ENCODE measurements at places on chromosomes 5 and 9.

GRCh38 chr5:139710319-139711066, 62.3 kb downstream of the CXXC5 start:
- DNase-seq: peak; percentile 75

- no peak for DNase-seq
Measured at GRCh38 chr5:143124593-143124992, 278.9 kb downstream of the NR3C1 start.

DNA sequence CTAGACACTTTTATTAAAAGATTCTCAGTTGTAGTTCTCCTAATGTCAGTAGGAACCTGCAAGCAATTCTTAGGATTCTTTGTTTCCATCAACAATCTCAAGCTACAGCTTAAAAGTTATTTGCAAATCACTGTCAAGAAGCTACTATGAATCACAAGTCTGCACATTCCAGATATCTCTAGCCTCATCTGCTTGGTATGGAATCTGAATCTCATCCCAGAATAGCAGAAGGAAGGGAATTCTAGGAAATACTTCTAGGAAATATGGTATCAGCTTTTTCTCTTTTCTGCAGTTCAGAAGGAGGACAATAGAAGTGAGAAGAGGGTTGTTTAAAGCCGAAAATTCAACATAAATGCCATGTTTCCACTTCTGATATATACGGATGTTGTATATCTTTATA, 792.2 kb upstream of the CDH9 start:
- DNase-seq: no peak

DNA sequence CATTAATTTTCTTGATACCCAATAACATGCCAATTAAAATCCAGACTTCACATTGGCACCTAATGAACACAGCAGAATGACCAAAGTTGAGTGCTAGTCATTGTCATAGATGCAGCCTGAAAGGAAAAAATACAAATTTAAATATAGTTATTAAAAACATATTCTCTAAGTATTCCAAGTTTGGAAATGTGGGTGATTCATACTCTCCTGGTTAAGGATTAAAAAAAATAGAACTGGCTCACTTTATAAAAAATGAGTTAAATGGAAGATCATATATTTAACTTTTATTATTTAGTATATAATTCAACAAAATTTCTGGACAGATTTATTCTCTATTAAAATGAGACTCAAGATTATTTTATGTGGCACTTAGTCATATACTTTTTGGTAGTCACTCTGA, 33.2 kb upstream of the RICTOR start:
- DNase-seq: no peak

DNA sequence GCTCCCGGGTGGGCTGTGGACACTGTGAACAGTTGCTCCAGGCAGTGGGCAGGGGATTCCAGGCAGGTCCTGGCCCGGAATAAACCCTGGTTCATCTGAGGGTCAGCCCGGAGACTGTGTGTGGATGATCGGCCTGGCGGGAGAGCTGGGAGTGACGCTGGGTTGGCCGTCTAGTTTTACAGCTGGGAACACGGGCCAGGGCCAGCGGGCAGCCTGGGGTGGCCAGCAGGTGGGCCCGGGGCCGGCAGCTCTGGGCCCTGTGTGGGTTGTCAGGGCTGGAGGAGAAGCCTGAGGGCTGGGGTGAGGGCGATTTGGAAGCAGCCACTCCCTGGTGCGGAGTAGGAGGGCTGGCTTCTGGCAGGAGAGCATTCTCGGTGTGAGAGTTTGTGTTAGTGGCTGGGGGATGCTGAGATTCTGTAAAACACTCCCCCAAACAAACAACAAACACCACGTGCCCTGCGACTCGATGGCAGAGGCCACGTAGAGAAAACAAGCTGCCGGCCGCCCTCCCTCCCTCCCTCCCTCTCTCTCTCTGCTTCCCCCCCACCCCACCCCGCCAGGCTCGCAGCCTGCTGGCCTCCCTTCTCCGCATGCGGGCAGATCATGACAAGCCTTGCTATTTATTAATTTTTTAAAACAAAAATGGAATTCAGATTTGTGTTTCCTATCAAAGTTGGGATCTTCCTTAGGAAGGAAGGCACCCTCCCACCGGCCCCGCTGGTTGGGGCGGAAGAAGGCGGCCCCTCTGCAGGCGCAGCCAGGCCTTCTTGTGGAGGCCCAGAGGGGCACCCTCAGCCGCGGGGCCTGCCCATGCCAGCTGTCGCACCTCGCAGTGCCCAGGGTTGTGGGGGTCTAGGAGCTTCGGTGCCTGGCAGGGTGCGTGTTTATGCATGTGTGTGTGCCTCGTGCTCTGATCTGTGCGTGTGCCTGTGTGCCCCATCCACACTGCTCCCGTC, 49.5 kb downstream of the RXRA start:
- no peak for DNase-seq

- DNase-seq: no peak
Measured at GRCh38 chr9:137514691-137515337, 35.4 kb downstream of the PNPLA7 start.
